ENCODE measurements at places on chromosomes 12 and 14.

DNA sequence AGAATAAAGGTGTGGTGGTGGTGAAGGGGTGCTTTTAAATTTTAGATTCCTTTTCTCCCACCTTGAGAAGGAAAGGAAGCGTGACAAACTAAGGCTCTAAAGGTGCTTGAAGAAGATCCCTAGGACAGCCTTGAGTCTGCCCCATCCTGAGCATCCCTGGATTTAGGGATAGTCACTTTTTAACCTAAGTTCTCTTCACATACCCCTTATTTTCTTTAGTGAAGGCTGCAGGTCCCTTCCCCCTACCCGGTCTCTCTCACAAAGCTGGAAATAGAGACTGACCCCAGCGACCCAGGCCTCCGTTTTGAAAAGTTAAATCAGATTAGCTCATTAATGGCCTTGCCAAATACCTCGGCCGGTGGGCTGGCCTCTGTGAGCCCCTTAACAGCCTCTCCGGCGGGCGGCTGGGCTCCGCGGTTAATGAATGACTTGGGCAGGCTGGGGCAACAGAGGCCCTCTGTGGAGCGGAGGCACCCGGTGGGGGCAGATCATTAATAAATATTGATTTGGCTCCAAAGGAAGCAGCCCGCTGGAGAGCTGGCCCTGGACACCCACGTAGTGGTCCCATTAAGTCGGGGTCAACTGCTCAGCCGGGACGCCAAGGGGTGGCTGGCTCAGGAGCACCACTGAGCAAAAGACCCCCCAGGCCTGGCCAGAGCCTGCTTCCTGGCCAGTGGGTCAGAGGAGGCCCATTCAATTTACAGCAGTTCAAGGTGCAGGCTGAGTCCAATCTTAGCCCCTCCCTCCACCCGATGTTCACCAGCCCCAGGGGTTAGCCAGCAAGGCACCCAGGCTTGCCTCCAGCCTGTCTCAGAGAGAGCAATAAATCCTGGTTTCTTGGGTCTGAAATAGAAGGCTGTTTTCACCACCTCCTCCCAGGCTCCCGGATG, 31.8 kb downstream of the PAH start:
- no peak for DNase-seq

DNA sequence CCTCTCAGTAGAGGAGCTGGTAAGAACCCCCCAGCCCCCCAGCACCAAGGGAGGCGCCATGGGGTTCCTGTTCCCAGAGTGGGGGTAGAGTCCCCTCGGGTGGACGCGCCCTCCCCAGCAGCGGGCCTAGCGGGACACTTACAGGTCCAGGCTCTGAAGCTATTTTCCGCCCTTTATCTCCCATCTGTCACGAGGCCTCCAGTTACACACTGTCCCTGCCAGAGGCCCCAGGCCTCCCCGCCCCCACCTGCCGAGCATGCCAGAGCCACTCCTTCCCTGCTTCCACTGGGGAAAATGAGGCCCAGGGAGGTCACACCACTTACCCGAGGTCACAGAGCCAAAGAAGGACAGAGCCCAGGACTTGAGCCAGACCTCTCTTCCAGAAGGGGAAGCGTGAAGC, 3.1 kb downstream of the C14orf180 start:
- DNase-seq, result no peak

DNA sequence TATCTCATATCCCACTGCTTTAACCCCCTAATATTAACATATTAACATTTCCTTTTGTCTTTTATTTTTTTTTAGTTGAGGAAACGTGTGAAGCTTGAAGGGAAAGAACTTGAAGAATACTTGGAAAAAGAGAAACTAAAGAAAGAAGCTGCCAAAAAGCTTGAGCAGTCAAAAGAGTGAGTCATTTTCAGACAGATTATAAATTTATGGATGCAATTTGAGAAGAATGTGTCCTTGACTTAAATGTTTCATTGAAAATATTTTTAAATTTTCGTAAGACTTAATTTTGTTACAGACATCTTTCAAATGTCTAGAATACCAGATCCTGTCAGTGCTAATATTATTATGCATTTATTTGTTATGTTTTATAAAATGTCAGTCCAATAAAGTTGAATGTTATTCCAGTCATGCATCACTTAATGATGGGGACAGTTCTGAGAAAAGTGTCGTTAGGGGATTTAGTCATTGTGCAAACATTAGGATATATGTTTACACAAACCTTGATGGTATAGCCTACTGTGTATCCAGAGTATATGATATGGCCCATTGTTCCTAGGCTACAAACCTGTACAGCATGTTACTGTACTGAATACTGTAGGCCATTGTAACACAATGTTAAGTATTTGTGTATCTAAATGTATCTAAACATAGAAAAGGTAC, 32.6 kb downstream of the CPSF2 start:
- DNase-seq, result no peak

- DNase-seq, result no peak
Measured at GRCh38 chr12:131856366-131857097, 28.3 kb downstream of the MMP17 start.

GRCh38 chr14:55366271-55366670, 45.4 kb downstream of the ATG14 start:
- DNase-seq, result no peak

DNA sequence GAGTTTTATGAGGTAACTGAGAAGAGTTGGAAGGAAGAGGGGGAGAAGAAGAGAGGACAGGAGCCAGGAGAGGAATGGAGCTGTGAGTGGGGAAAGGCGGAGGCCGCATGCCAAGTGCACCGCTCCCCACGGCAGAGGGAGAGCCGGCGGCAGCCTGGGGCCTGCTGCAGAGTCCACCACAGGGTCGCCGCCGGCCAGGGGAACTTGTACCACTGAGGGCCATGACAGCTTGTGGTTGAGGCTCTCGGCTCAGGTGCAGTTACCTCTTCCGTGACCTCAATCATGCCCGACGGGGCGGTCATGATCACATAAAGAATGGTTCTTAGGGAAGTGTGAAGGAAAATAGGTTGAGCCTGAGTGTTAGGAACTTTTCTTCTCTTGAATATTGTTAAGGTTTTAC, 325.0 kb downstream of the SNAPC1 start:
- DNase-seq, result no peak

DNA sequence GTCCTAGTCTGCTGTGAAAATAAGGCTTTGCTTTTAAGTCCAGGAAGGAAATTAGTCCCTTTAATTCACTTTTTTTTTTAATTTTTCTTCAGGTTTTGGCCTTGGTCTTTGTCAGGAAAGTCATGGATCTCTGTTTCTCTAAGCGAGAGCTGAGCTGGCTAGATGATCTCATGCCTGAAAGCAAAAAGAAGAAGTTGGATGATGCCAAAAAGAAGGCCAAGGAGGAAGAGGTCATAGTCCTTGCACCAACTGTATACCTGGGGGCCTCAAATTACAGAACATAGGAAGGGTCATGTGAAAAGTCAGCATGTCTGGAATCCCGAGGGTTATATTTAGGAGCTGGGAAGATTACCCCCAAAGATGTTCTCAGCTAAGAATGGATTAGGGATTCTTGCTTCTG, 72.3 kb downstream of the SLC4A8 start:
- DNase-seq, result no peak

DNA sequence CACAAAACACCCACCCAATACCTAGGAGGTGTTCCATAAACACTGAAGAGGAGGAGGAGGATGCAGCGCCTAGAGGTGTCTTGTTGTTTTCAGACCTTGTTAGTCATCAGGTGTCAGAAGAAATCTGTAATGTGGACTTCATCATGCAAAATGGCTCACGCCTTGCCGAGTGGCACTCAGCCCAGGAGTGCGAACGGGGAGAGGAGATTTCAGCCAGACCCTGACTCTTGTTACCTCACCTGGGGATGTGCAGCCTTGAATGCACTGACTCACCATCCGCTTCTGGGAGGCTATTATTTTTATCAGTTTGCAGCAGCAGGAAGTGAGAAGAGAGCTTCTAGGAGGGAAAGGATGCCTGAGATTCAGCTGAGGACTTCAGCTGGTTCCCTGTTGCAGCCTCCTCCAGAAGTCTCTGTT, 48.2 kb upstream of the PLXNC1 start:
- DNase-seq, result no peak
